ENCODE measurements at places on chromosomes 16 and 17.
A peak's percentile ranks its signal among the peaks of the same experiment; 100 is the strongest.

GRCh38 chr17:48023400-48024148, 14.0 kb downstream of the COPZ2 start:
- peak; percentile 75 for DNase-seq

- no peak for DNase-seq
Observed at GRCh38 chr16:75320435-75320834, 69.0 kb upstream of the BCAR1 start.

- no peak for DNase-seq
Observed at GRCh38 chr17:4463818-4464476, 30.2 kb downstream of the SPNS3 start.

DNA sequence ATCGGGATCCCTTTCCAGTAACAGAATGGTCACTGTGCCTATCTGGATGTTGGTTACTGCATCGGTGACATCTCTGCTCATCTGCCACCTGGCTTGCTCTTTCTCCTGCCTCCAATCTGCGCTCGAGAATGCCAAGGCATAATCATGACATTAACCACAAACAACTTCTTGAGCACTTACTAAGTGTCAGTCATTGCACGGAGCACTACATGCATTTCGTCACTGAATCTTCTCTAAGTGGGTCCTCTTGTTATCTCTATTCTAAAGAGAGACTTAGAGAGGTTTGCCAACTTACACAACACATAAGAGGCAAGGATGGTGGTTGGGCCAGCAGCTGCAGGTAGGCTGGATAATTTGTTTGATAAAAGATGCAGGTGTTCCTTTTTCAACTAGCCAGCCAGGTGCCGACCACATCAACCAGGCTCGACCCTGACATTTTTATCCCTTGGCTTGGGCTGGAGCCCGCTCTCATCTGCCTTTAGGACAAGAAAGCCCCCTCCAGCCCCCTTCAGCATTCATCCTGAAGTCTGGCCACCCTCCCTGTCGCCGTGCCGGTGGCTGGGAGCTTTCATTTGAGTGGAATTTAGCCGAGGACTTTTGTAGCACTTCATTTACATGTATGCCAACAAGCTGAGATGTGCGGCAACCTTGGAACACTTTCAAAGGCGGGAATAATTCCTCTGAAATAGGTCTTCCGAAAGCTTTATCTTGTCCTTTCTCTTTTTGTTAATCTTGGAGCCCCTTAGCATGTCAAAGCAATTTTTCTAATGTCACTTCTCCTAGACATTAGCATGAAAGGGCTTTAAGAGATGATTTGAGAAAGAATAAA, 89.3 kb upstream of the NKD1 start:
- no peak for DNase-seq

DNA sequence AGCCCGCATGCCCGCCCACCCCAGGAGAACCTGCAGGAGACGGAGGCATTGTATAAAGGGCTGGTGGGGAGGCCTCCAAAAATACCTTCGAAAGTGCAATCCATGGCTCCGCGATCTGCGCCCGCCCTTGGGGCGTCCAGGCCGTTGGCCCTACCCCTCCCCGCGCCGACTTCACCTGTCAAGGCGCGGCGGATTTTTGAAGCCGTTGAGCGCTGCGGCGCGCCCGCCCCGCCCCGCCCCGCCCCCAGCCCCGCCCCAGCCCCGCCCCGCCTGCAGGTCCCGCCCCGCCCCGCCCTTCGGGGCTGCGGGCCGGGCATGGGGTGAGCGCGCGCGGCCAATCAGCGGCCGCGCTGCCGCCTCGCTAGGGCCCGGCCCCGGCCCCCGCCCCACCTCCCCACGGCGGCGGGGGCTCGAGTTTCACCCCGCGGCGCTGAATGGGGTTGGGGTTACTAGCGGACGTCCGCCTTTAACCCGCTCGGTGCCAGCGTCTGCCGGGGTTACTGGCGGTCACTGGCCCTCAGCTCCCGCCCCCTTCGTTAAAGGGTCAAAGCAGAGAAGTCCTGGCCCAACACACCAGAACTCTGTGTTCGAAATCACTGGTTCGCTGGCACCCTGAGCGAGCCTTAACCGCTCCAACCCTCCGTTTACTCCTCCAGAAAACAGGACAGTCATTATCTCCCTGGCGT, 13.2 kb downstream of the SREBF1 start:
- peak; percentile 56 for DNase-seq

DNA sequence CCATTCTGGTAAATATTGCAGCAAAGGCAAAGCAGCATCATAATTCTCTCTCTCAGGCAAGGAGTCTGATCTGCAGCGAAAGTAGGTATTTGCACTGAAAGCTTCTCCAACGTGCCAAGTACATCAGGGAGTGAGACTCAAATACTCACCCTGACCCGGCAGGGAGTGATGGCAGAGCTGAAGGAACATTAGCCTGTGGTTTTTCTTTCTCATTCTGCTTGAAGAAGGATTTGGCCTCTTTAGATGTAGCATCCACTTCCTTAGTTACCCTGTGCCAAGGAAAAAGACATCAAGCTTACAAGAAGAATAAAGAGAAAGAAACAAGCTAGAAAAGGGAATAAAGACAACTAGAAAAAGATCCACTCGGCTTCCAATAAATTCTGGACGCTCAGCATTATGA, 38.4 kb downstream of the CFDP1 start:
- no peak for DNase-seq

- DNase-seq: no peak
Observed at GRCh38 chr17:42514867-42515266, 21.2 kb upstream of the NAGLU start.

DNA sequence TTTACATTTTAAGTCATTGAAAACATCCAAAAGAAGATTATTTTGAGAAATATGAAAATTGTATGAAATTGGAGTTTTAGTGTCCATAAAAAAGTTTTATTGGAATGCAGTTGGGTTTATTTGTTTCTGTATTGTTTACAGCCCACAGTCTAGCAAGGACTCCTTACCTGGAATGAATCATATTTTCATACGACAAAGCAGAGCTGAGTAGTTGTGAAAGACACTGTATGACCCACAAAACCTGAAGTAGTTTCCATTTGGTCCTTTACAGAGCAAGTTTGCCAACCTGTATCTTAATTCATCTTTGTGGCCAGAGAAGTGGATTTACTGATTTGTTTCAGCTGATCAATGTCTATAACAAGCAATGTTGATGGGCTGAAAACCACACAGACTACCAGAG, 10.3 kb downstream of the CCL18 start:
- DNase-seq: no peak

DNA sequence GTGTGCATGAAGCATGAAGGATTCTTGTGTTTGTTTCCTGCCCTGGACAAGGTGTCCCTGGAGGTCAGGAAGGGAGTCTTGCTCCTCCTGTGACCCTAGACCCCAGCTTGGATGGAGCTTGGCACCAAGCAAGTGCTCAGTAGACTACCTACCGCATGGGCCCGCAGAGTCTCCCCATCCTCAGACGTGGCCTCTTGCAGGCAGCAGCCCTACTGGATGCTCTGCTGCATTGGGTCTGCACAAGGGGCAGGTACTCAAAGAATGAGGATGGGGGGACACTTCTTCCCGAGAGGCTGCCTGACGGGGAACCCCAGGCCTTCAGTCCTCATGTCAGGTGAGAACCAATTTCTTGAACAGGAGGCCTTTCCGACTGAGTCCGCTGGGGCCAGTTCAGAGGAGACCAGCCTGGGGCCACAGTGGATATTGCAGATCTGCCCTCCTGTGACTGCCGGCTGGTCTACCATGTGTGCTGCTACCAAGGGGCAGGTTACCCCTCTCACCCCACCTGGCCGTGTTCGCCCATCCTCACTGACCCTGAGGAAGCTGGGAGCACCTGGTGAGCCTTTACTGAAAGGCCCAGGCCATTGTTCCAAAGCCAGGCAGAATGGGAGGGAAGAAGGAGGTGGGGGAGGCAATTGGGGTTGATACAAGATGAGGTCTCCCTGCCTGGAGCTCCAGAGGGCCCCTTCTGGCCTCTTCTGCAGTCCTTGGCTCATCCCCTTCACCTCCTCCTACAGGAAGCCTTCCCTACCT, 206.3 kb downstream of the RAB11FIP4 start:
- no peak for DNase-seq

- no peak for DNase-seq
Observed at GRCh38 chr17:17822189-17822588, 14.6 kb downstream of the SREBF1 start.

GRCh38 chr17:56317351-56318208, 164.3 kb downstream of the ANKFN1 start:
- DNase-seq: no peak

- DNase-seq: no peak
Observed at GRCh38 chr17:9968881-9969280, 63.8 kb upstream of the RCVRN start.

- no peak for DNase-seq
Observed at GRCh38 chr17:56810891-56811775, 22.6 kb downstream of the C17orf67 start.

DNA sequence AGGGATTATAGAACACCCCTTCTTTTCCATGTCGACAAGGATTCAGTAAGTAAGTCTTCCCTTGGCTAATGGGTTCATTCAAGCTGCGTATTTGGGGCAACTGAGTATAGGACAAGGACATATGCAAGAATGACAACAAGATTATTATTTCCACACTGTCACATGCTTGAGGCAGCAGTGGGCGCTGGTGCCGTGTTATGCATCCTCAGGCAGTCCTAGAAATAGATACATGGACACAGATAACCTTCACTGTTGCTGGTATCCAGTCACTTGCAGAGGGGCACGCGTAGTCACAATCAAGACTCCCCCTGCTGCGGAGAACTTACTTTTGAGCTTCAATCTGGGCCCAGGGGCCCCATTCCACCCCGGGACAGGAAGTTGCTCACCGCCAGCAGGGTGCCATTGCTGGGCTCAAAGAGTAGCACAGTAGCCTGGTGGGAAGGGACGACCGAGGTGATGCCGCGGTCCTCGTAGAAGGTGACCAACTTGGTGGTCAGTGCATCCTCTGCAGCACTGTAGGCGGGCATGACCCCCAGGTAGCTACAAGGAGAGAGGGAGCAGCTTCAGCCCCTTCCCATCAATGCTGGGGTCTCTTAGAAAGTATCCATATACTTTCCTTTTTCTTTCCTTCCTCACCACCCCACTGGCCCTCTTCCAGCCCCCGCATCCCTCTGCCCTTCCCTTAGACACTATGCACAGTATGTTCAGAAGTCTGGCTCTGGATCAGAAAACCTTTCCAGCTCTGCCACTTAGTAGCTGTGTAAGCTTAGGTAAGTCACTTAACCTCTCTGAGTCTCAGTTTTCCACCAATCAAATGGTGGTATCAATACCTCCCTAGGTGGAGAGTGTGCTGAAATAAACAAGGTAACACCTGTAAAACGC, 804 bp downstream of the CRYM start:
- no peak for DNase-seq

- DNase-seq: no peak
Observed at GRCh38 chr17:7851438-7852261, 3.2 kb upstream of the TMEM88 start.

DNA sequence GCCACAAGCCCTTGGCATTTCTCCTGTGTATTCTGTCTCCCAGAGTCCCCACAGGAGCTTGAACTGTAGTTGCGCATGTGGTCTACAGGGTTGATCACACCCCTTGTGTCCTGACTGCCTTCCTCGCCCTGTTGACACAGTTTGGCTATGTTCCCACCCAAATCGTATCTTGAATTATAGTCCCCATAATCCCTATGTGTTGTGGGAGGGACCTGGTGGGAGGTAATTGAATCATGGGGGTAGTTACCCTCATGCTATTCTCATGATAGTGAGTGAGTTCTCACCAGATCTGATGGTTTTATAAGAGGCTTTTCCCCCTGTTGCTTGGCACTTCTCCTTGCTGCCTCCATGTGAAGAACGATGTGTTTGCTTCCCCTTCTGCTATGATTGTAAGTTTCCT, 21.2 kb downstream of the ADAD2 start:
- no peak for DNase-seq

DNA sequence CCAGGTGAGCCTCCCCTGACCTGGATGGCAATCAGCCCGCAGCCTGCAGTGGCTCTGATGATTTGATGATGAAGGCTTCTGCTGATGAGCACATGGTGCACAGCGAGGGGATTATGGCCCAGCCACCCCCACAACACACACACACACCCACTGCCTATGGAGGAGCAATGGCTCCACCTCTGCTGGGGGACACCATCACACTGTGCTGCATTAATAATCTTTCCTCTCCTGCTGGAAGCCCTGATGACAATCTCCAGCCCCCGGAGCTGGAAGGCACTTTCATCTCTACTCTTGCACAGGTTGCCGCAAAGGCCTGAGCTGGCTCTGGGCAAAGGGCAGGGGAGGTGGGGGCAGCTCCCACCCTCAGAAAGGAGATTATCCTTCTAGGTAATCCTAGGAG, 79.9 kb downstream of the PLXDC1 start:
- no peak for DNase-seq

DNA sequence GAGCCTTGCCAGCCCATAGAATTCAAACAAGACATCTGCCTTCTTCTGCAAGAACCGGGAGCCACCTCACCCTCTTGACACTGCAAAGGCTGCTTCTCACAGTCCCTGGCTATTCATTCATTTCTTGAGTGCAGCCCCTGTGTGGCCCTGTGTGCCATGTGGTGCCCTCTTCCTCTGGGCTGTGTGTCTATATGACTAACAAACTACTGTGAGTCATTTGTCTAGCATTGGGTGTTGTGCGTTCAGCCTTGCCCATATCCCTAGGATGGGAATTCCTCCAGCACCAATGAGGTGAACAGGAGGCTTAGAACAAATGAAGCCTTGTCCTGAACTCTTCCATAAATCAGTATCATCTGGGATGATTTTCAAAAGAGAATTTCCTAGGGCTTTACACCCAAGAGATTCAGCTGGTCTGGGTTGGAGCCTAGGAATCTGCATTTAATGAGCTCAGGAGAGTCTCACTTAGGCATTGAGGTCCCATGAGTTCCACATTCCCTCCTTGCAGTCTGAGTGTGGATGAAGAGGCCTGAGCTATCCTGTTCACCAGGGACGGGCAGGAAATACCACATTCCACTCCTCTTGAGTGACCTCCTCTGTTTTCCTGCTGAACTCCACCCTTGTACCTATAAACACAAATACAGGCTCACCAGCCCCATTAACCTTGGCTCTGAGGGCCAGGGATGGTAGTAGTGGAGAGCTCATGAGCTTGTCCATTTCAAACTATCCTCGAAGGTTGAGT, 308.7 kb upstream of the N4BP1 start:
- peak; percentile 33 for DNase-seq

DNA sequence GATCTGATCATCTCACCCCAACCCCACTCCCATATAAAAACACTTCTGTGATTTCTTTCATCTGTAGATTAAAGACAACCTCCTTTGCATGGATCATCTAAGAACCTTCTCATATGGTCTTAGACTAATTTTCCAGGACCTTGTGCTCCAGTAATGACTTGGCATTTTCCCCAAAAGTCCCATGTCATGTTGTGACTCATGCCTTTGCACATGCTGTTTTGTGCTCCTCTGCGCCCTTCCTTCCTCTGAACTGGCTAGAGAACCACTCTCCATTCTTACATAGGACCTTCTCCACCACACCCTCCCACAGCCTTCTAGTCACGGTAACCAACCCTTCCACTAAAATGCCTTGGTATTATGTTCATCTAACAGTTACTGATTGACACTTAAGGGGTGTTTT, 99.5 kb upstream of the AXIN2 start:
- no peak for DNase-seq
